Activated CD8-positive, alpha-beta T cell treated with anti-CD3 and anti-CD28 coated beads for 36 hours (primary cell): ENCODE measurements at places on chromosomes 3 and 15.

DNA sequence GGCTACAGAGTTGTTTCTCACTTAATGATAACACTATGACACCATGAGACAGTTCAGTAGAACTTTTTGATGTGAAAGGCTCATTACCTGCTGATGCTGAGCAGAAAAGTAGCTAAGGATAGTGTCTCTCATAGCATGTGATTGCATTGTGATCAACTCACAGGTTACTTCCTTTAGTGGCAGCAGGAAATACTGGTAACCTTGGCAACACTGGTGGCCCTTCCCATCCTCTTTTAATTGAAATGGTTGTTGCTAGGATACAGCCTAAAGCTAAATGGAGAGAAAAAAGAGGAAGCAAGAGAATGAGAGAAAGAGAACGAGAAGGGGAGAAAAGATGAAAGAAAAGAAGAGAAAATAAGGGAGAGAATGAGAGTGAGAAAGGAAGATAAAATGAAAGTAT, 204.7 kb upstream of the GAP43 start:
- DNase-seq = no peak

- DNase-seq = no peak
Observed at GRCh38 chr3:187183903-187184302, 13.4 kb upstream of the RTP1 start.

GRCh38 chr3:113450911-113451310, 9.6 kb upstream of the CFAP44 start:
- DNase-seq = no peak

DNA sequence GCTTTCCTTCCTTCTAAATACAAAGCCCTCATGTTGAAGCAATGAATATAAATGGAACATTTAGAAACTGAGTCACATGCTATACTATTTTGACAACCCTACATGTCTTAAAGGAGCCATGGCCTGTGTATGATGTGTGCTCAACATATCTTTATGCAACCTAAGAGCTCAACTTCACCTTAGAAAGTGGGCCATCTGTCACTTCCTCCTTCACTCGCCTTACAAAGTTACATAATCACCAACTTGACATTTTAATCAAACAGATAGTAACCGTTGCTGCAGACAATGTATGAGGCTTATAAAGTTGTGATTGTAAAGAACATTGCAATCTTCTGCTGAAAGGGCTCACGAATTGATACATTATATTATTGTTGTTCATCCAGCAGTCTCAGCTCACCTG, 163.6 kb downstream of the SERPINI1 start:
- no peak for DNase-seq

DNA sequence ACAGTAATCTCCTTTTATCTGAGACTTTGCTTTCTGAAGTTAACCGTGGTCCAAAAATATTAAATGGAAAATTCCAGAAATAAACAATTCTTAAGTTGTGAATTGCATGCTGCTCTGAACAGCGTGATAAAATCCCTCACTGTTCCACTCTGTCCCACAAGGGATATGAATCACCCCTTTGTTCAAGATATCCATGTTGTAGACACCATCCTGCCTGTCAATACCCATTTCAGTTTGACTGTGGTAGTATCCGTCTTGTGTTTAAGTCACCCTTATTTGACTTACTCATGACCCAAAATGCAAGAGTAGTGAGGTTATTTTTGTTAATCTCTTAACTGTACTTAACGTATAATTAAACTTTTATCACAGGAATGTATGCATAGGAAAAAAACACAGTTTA, 435.0 kb downstream of the SHQ1 start:
- DNase-seq = no peak

DNA sequence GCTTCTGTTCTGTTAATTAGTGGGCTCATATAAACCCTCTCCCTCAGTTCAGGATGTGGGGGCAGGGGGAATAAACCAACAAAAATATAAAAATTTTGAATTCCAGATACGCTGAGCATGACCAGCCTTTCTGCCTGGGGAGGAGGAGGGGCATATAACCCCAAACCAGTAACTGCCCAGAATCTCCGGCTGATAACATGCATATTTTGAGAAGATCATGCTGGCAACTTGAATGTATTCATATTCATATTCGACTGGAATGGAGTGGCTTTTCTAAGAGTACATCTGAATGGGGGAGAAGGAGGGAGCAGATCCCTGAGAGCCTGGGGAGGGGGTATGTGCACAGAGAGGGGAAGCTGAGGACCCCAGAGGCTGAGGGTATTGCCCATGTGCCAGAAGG, 54.5 kb upstream of the LCTL start:
- DNase-seq = no peak

GRCh38 chr15:44591326-44591725, 54.4 kb downstream of the EIF3J start:
- no peak for DNase-seq
